ENCODE measurements at places on chromosomes 4 and X. TPM values are rescaled to one million over a fixed set of nuclear protein-coding genes. Genes with fewer than 3 reads are reported as not detected.

GPRASP3 gene
- total RNA-seq: 4.9 TPM

DNA sequence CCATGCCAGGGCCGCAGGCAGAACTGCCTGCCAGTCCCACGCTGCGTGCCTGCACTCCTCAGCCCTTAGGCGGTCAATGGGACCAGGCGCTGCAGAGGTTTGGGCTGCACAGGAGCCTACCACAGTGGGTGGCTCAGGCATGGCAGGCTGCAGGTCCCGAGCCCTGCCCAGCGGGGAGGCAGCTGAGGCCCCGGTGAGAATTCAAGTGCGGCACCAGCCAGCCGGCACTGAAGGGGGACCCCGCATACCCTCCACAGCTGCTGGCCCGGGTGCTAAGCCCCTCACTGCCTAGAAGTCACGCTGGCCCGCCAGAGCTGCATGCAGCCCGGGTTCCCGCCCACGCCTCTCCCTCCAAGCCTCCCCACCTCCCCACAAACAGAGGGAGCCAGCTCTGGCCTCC is 302.5 kb upstream of the UGT8 start:
- no peak overlapping the region for H3K27ac ChIP-seq
- H3K4me1 ChIP-seq: no peaks in the 10 kb centered on the region
- H3K4me3 ChIP-seq: no peak overlapping the region
- DNase-seq: no peak

DNA sequence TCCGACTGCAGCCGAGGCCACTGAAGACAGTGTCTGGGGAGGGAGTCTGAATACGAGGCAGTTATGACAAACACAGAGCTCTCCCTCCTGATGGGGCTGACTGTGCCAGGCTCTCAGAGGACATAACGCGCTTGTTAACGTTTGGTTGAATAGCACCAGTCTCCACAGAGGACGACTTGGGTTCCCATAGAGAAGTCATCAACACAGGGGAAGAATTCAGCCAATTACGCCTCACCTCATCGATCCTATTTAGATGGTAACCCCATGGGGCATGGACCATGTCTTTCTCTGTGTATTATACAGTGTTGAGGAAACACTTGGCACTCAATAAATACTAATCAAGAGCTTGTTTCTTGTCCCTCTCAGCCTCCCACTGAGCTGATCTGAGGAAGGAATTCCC is 642.6 kb upstream of the LCORL start:
- H3K27ac ChIP-seq: no peak overlapping the region
- H3K27me3 ChIP-seq: no peaks in the 10 kb centered on the region
- H3K4me1 ChIP-seq: no peaks in the 10 kb centered on the region
- H3K36me3 ChIP-seq: no peaks in the 10 kb centered on the region
- no peak overlapping the region for H3K4me3 ChIP-seq
- no peak for DNase-seq

DCLK2 gene
- total RNA-seq: 0.31 TPM

- H3K27ac ChIP-seq: no peak overlapping the region
- H3K4me3 ChIP-seq: no peak overlapping the region
- no peaks in the 10 kb centered on the region for H3K27me3 ChIP-seq
- no peak for DNase-seq
Measured at GRCh38 chr4:120633810-120634209, 288.7 kb downstream of the PRDM5 start.

RHOXF2B gene
- not detected for total RNA-seq

DNA sequence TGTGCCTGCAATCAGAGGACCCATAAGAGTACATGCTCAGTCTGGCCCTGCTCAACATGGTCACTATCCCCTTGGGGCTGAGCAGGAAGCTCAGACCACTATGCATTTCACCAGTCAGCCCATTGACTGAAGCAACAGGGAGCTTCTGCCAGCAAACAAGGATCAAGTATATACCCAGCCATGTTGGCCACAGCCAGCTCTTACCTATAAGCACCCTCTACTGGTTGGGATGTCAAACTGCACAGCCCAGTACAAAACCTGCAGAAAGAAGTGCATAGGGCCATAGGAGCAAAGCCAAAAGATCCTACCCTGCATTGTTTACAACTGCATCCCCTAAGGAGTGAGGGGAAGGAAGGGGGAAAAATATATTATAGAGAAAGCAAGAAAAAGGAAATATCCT is 214.4 kb upstream of the CPEB2 start:
- H3K27ac ChIP-seq: no peak overlapping the region
- DNase-seq: peak; percentile 4
- no peaks in the 10 kb centered on the region for H3K36me3 ChIP-seq
- no peak overlapping the region for H3K4me3 ChIP-seq
- no peaks in the 10 kb centered on the region for H3K4me1 ChIP-seq

GRCh38 chrX:140492066-140492994 is 12.5 kb downstream of the SOX3 start:
- no peak for DNase-seq
- no peaks in the 10 kb centered on the region for H3K27me3 ChIP-seq
- H3K36me3 ChIP-seq: no peaks in the 10 kb centered on the region
- H3K27ac ChIP-seq: no peak overlapping the region
- H3K4me3 ChIP-seq: no peak overlapping the region

- H3K4me1 ChIP-seq: no peaks in the 10 kb centered on the region
- DNase-seq: no peak
- no peaks in the 10 kb centered on the region for H3K27me3 ChIP-seq
- H3K27ac ChIP-seq: no peak overlapping the region
- H3K4me3 ChIP-seq: no peak overlapping the region
Measured at GRCh38 chrX:132393992-132394391, 94.8 kb downstream of the MBNL3 start.

GPRASP2 gene
- 9.0 TPM for total RNA-seq

HSFX2 gene
- total RNA-seq: 0.76 TPM

GRCh38 chr4:175308236-175308635 is 390.1 kb downstream of the ADAM29 start:
- peaks cover 14% of the 10 kb centered on the region for H3K4me1 ChIP-seq
- no peak overlapping the region for H3K27ac ChIP-seq
- no peak for DNase-seq

- DNase-seq: no peak
- no peaks in the 10 kb centered on the region for H3K4me1 ChIP-seq
- H3K36me3 ChIP-seq: no peaks in the 10 kb centered on the region
Measured at GRCh38 chrX:69318651-69319340, 153.5 kb upstream of the PJA1 start.

MAGED4B gene
- total RNA-seq: 8.7 TPM

DNA sequence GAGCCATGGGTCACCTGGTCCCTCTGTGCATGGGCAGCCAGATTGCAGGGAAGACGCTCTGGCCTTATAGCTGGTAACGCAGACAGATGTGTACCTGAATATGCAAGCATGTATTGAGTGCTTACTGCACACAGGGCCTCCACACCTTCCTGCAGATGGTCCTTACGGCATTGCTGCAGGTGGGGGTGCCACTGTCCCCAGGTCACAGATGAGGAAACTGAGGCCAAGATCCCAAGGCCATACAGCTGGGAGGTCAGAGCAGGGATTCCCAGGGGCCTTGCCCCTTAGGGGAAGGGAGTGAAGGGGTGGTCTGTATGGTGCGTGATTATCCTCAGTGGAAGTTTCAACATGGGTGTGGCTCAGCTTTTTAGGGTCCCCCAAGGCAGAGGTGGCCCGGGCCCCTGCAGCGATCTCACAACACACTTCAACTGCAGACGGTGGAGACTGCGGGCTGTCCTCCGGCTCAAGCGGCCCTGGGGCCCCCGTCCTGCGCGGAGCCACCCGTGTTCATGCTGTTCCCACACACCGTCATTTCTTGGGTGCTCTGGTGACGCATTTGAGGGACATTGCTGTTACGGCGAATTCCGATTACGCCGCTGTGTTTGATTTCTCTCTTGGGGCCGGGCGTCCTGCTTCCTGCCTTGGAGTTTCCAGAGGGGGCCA is 8.1 kb downstream of the DOK7 start:
- H3K27ac ChIP-seq: no peak overlapping the region
- H3K36me3 ChIP-seq: no peaks in the 10 kb centered on the region
- peaks cover 9% of the 10 kb centered on the region for H3K4me1 ChIP-seq
- H3K27me3 ChIP-seq: no peaks in the 10 kb centered on the region
- H3K4me3 ChIP-seq: no peak overlapping the region

DNA sequence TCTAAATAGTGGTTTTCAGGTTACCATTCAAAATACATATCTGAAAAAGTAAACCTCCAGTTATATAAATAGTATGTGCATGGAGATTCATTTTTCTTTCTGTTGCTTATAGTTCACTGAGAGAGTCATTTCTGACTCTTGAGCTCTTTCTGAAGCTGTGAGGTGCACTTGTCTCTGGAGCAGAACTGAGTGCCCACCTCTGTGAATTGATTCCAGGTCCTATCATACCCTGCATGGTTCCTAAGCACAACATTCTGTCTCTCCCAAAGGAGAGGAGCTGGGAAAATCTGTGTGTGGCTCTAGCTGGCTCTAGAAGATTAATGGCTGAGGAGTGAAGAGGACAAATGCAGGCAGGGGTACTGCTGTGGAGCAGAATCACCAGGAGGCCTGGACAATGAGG is 161.6 kb upstream of the HCCS start:
- H3K4me1 ChIP-seq: no peaks in the 10 kb centered on the region
- DNase-seq: no peak
- no peak overlapping the region for H3K4me3 ChIP-seq
- H3K27ac ChIP-seq: no peak overlapping the region
- H3K36me3 ChIP-seq: no peaks in the 10 kb centered on the region

PTPN13 gene
- total RNA-seq: 23.3 TPM

- H3K27me3 ChIP-seq: no peaks in the 10 kb centered on the region
- peaks cover 6% of the 10 kb centered on the region for H3K36me3 ChIP-seq
- H3K27ac ChIP-seq: no peak overlapping the region
Measured at GRCh38 chrX:119753639-119754257, 4.6 kb upstream of the SOWAHD start.

DNA sequence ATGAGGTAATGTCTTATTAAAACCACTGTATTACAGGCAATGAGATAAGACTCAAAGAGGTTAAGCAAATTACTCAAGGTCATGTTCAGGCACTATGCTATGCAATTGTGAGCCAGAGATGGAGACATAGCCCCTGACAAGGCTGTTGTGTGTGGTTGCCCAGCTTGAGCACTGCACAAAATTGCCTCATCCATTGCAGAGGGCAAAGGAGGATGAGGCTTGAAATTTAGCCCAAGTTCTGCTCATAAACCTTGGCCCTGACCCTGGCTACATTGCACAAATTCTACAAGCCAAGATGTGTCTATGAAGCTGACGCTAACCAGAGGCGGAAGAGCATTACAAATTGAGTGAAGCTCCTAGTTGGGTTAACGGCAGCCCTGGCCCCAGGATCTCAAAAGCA is 65.6 kb upstream of the PGM2 start:
- no peak overlapping the region for H3K4me3 ChIP-seq
- no peak overlapping the region for H3K27ac ChIP-seq
- H3K36me3 ChIP-seq: no peaks in the 10 kb centered on the region
- no peaks in the 10 kb centered on the region for H3K27me3 ChIP-seq
- DNase-seq: no peak

GRCh38 chr4:139266583-139267257 is 13.3 kb downstream of the MGARP start:
- H3K27ac ChIP-seq: no peak overlapping the region
- no peaks in the 10 kb centered on the region for H3K27me3 ChIP-seq
- peak; percentile 31 for DNase-seq
- peak overlapping the region; percentile 67 for H3K4me3 ChIP-seq
- H3K4me1 ChIP-seq: peaks cover 9% of the 10 kb centered on the region

DNA sequence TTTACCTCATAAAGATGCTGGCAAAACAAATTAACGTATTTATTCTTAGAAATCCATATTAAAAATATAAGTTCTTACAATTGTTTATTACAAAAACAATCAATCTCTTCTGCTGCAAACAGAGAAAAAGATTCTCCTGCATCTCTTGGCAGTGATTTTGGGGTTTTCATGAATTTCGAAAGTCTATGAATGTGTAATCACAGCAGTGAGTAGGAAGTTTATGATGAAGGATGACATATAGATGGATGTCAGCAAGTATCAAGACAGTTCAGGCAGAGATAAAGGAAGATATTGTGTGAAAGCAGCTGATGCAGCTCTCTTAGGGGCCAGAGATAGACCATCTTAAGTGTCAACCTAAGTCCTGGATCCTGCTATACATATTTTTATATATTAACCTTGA is 196.9 kb upstream of the BANK1 start:
- DNase-seq: no peak
- H3K27ac ChIP-seq: no peak overlapping the region
- no peak overlapping the region for H3K4me3 ChIP-seq

SHOX gene
- not detected for total RNA-seq

CXCL10 gene
- 21.6 TPM for total RNA-seq

DNA sequence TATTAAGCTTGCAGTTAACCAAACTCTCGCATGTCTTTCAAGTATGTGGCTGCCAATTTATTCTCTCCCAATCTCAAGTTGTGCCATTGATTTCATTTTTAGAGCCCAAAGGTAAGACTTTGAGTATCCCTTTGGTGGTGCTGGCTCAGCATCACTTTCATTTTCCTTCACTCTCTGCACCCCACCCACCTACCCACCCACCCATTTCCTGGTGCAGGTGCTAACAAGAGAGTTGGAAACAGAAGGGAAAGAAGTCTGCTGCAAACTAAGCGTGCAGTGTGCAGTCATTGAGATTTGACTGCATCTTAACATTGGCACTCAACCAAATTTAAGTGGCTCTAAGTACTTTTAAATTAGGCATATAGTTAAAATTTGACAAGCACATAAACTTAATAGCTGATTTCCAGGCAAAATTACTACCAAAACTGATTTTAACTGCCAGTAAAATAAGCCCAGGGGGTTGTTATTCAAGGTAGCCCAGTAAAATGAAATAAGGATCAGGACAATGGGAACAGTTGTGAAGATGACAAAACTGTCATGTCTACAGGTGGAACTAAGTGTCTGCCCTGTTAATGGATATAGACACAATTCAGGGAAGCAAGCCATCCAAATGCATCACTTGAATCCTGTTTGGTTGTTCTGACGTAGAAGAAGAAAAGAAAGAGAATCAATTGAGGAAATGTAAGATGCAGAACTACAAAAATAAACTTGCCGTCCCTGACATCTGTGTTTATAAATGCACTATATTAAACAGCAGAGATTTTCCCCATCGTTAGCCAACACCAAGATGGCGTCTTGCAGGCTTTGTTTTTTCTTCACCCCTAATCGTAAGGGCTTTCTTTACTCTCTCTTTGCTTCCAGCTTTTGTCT is 184.2 kb downstream of the KDR start:
- H3K27me3 ChIP-seq: no peaks in the 10 kb centered on the region
- H3K36me3 ChIP-seq: no peaks in the 10 kb centered on the region
- peaks cover 10% of the 10 kb centered on the region for H3K4me1 ChIP-seq
- no peak overlapping the region for H3K4me3 ChIP-seq
- H3K27ac ChIP-seq: no peak overlapping the region

DNA sequence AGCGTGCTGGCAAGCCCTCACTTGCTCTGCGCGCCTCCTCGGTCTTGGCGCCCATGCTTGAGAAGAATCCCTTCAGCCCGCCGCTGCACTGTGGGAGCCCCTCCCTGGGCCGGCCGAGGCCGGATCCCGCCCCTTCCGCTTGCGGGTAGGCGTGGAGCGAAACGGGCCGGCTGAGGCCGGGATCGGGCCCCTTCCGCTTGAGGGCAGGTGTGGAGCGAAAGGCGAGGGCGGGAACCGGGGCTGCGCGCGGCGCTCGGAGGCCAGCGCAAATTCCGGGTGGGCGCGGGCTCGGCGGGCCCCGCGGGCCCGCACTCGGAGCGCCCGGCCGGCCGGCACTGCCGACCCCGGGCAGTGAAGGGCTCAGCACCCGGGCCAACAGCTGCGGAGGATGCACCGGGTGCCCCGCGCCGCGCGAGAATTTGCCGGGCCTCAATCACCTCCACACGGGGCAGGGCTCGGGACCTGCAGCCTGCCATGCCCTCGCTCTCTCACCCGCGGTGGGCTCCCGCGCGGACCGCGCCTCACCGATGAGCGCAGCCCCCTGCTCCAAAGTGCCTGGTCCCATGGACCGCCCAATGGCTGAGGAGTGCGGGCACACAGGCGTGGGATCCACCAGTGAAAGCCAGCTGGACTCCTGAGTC is 58.1 kb upstream of the GBA3 start:
- H3K4me1 ChIP-seq: no peaks in the 10 kb centered on the region
- no peak overlapping the region for H3K4me3 ChIP-seq
- H3K36me3 ChIP-seq: no peaks in the 10 kb centered on the region
- H3K27ac ChIP-seq: no peak overlapping the region
- no peaks in the 10 kb centered on the region for H3K27me3 ChIP-seq

Measured in Calu3 (cell line).